Urinary bladder (tissue), 4 donors: ENCODE measurements at places on chromosomes 1 and 21. TPM values are rescaled to one million over a fixed set of nuclear protein-coding genes. Genes with fewer than 3 reads are reported as not detected.

Gene CAPZB
- 372 TPM for polyA plus RNA-seq

Gene SLFNL1
- polyA plus RNA-seq: 0.24 TPM

Gene DISP1
- polyA plus RNA-seq: 8.5 TPM

Gene MAEL
- 0.18 TPM for polyA plus RNA-seq

Gene F3
- polyA plus RNA-seq: 97.0 TPM

Gene ACTN2
- 12.8 TPM for polyA plus RNA-seq

Gene MASP2
- not detected for polyA plus RNA-seq

Gene HES2
- polyA plus RNA-seq: 0.03 TPM

Gene CACHD1
- 7.5 TPM for polyA plus RNA-seq
